GM23248 (cell line): ENCODE measurements at places on chromosomes 3 and 15.

GRCh38 chr15:78751602-78751979 is 59.7 kb downstream of the ADAMTS7 start:
- no peak for DNase-seq

DNA sequence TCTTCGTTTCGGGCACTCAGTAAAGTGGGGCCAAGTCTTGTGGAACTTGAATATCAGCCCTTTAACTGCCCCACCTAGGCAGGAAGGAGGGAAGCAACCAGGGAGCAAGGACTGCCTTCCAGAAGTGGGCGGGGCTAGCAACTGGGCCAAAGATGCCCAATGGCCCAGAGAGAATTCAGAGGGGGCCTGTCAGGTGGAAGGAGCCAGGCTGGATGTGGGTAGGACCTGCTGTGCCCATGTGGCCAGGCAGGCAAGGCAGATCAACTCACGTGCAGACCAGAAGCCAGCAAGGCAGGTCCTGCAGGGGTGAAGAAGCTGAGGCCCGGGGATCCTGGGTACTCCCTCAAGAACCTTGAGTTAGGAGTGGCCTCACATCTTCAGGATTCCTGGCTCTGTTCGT is 5.5 kb downstream of the MAP6D1 start:
- no peak for DNase-seq

- DNase-seq = no peak
These were observed 234.8 kb upstream of the GADL1 start for GRCh38 chr3:31129241-31129640.

GRCh38 chr3:159668990-159669476 is 319.6 kb upstream of the IL12A start:
- peak; percentile 32 for DNase-seq

GRCh38 chr15:43920254-43920600 is 93.4 kb downstream of the WDR76 start:
- DNase-seq = no peak

DNA sequence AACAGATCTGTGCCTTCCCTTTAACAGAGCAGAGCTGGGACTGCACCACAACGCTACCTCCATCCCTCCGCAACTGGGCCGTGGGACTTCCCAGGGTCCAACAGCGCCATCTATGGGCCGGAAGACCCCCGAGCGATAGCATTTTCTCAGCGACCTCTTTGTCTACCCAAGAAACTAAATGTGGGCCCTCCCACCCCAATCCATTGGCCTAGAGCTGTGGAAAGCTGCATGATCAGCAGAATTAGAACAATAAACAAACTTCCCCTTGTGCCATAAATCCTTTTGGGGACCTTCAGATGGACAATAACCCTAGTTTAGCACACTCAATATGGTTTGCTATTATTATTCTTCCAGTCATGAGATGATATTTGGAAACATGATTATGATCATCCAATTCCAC is 74.8 kb upstream of the NTRK3 start:
- DNase-seq = peak; percentile 60

DNA sequence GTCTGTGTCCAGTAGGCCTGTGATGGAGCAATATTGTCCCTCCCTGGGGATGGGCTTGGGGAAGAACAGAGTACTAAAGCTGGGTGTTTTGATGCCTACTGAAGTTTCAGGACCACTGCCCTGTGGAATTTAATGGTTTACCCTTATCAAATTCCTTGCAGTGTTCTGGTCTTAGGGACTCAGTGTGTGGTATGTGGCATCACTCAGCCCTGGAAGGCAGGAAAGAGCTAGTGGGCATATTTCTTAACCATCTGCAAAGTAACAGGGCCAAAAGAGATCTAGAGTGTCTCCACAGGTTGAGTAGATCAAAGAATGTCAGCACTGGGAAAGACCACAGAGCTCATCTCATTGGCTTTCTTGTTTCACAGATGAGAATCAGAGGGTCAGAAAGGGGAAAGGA is 11.8 kb upstream of the SCN10A start:
- no peak for DNase-seq

DNA sequence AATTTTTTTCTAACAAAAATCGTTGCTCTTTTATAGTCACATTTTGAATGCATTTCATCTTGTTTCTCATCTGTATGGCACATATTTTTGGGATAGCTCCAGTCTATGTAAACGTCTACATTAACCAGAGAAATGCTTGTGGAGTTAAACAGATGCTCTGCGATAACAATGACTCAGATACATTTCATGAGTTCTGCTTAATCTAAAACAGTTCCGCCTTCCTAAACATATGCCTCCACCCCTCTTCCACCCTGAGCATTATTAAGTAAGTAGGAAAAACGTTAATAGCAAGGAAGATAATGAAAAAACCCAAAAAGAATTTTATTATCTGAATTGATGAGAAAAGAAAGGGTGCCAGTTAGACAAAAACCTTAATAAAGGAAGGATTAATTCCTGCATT is 396.1 kb downstream of the TUSC7 start:
- peak; percentile 72 for DNase-seq

- DNase-seq = peak; percentile 81
These were observed 2.0 kb downstream of the ATP10A start for GRCh38 chr15:25860885-25861866.

DNA sequence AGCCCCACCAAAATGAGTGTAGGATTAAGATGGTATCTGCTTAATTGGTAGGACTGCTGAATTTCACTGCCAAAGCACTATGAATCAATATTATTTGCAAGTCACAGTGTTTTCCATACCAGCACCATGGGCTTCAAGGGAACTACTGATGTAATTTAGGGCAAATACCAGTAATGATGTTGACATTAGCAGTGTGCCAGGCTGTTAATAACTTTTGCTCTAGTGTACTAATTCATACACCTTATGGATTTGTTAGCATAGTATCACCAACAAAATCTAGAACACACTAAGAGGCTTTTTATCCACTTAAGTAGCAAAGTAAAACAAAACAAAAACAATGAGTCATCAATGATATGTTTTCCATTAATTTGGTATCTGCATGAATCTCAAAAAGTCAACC is 888.2 kb downstream of the CADM2 start:
- DNase-seq = no peak

DNA sequence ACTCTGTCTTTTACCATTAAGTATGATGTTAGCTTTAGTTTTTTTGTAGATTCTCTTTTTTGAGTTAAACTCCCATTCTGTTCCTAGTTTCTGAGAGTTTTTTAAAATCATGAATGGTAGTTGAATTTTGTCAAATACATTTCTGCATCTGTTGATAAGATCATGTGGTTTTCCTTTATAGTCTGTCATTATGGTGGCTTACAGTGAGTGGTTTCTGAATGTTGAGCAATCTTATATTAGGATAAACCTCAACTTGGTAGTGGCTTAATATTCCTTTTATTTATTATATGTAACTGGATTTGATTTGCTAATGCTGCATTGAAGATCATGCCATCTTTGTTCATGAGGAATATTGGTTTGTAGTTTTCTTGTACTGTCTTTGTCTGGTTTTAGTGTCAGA is 34.8 kb downstream of the NEO1 start:
- no peak for DNase-seq

DNA sequence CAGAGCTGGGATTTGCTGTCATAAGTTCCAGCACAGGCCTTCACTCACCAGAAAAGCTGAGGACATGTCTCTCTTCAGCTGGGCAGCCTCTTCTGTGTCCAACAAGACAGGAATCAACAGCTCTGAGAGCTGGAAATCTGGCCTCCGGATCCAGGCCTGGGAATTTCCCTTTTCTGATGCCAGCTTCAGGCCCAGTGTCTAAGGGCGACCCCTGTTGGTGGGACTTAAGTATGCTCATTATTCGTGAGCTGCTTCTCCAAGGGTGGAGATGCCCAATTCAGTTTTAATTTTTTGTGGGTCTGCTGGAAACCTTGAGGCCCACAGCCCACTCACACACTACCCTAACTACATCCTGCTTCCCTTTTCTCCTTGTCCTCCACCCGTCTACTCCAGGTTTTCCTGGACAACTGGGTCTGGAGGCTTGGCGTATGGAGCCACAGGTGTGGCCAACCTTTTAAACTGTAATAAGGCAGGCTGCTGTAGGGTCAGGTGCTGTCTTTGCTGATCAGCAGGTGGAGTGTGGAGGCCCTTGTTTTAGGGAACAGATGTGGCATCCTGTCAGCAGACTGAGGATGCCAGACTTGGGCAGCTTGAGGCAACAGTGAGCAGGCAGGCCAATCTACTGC is 2.6 kb upstream of the CEMIP start:
- DNase-seq = peak; percentile 81

GRCh38 chr3:63661242-63661641 is 8.8 kb downstream of the SNTN start:
- DNase-seq = peak; percentile 33

- peak; percentile 34 for DNase-seq
These were observed 2.0 kb downstream of the CIB2 start for GRCh38 chr15:78129077-78129750.

- DNase-seq = no peak
These were observed 222.8 kb downstream of the FOXP1 start for GRCh38 chr3:71360764-71361163.

GRCh38 chr15:70187331-70187730 is 89.6 kb upstream of the TLE3 start:
- DNase-seq = no peak

GRCh38 chr3:100753846-100754245 is 44.6 kb downstream of the TFG start:
- no peak for DNase-seq

DNA sequence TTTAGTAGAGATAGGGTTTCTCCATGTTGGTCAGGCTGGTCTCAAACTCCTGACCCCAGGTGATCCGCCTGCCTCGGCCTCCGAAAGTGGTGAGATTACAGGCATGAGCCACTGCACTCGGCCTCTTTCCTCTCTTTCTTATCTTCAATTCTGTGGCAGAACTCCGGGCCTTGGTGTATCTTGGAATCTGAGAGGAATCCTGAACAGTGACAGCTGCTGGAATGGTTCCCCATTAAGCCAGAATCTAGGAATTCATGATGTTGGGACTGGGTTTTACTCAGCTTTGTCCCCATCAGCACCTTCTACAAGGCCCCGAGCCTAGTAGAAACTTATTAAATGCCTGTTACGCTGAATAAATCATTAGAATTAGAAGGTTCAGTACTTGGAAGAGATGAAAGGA is 81.4 kb downstream of the GPR156 start:
- DNase-seq = no peak

GRCh38 chr15:58434334-58434875 is 2.6 kb downstream of the LIPC start:
- no peak for DNase-seq

DNA sequence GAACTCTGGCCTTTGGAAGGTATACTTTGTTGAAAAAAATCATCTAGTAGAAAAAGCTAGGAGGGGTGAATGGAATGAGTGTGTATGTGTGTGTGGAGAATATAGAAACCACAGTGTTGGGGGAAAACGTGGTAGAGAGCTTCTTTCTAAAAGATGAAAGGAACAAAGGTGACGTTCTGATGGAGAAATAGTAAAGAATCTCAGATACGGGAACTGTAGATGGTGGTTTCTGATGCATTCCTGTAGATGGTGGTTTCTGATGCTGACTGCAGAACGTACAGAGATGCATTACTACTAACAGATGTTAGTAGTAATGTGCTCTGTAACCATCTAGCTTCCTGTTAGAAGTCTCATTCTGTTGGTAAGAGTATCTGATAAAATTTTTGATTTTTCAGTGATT is 60.2 kb downstream of the VPS8 start:
- no peak for DNase-seq

DNA sequence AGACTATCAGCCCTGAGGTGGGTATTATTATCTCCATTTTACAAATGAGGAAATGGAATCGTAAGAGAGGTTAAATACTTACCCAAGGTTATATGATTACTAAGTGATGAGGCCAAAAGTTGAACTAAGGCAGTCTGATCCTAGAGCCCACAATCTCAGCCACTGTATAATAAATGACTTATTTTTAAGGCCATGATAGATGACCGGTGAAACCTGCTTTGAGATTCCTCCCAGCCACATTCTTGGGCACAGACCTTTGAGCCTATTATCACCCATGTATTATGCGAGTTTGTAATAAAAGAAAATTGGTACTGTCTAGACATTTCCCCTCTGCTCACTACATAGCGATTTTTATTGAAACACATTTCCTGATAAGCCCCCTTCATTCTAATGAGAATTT is 37.4 kb downstream of the POLQ start:
- no peak for DNase-seq

DNA sequence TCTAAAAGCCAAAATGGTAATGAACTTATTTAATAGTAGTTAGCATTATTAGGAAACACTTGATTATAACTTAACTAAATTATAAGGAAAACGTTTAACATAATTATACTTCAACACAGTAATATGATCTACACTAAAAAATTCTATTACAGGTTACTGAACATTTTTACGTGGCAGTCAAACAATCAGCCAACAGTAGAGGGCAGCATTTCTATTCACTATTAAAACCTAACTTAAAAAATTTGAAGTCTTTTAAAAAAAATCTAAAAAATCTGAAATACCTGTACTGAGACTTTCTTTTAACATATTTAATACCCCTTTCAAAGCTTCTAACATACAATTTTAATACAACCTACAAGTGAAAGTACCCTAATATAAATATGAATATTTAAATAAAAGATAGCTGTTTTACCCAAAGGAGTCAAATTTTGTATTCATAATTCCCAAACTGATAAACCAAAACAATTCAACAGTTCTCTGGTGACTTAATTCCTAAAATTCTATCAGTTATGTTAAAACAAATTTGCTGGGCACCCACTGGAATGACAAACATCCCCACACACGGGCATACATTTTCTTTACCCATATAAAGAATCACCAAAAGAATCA is 41.5 kb downstream of the DLG1 start:
- DNase-seq = peak; percentile 62

GRCh38 chr3:122088531-122088930 is 33.4 kb downstream of the CD86 start:
- no peak for DNase-seq

- no peak for DNase-seq
These were observed 27.6 kb downstream of the NDUFB4 start for GRCh38 chr3:120623727-120624093.

GRCh38 chr15:89293012-89293411 is 41.6 kb downstream of the POLG start:
- no peak for DNase-seq

- peak; percentile 41 for DNase-seq
These were observed 196.4 kb downstream of the VGLL3 start for GRCh38 chr3:86794361-86795065.

DNA sequence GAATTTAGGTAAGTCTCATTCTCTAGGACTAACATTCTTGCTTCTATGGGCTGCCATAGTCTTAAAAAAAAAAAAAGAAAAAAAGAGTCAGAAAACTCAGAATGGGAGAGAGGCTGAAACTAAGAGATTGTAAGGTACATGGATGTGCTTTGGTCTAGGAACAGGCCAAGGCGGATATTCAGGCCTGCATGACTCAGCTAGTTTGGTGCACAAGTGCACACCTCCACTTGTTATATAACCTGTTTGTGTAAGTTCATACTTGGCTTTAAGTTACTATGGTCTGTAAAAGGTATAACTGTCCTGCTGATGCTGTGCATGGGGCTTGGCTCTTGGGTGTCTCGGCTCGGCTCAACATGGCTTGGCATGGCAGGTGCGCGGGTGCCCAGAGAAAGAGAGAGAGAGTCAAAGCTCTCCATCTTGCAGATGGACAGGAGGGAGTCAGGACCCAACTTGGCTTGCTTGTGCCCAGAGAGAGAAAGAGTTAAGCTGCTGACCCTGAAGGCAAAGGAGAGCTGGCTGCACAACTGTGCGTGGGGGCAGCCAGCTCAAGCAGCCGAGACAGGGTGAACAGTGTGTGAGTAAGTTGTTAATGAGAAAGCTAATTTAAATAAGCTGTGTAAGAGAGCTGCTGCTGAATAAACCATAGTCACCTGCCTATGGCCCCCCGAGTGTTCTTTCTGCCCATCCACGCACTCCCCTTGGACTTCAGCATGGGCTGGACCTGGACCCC is 31.4 kb upstream of the CHRNB4 start:
- no peak for DNase-seq

- DNase-seq = no peak
These were observed 194.3 kb downstream of the IL5RA start for GRCh38 chr3:2915826-2916225.

GRCh38 chr3:153249906-153250305 is 87.9 kb downstream of the RAP2B start:
- no peak for DNase-seq
